ENCODE measurements at places on chromosomes 1 and 21.

DNA sequence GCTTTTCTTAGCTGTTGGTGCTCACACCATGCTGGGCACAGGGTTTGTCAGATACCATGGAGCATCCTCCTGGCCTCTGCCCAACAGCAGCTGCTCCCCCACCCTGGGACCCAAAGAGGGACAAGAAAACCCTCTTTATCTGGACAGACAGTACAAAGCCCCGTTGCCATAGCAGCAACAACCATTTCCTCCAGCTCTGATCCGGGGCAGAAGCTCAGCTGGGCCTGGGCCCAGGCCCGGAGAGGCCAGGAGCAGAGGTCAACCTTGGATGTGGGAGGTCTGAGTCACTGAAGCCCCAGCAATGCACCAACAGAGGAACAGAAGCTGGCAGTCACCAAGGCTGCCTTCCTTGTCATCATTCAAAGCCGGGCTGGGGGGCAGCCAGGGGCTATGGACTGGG, 228.4 kb upstream of the POU3F1 start:
- DNase-seq = no peak

- no peak for DNase-seq
Measured at GRCh38 chr21:42806509-42807140, 72.7 kb downstream of the WDR4 start.

DNA sequence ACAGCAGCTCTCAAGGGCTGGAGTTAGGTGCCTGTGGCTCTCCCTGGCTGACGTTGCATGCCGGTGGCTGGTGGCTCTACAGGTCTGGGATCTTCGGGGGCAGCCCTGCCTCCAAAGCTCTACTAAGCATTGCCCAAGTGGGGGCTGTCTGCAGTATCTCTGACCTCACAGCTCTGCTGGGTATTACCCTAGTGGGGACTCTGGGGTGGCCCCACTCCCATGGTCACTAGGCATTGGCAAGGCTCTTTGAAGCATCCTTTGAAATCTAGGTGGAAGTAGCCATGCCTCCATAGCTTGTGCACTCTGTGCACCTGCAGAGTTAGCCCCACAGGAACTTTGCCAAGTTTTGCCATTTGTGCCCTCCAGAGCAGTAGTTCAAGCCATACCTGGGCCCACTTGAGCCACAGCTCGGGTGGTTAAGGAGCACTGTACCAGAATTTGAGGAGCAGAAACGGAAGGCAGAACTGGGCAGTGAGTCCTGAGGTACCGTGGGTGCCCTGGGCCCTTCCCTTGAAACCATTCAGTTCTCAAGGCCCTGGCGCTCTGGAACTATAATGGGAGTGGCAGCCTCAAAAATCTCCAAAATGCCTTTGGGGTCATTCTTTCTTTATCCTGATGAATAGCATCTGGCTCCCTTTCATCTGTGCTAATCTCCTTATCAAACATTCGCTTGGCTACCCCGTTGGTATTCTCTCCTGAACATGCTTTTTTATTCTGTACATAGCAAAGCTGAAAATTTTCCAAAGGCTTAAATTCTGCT, 15.4 kb downstream of the GJA4 start:
- no peak for DNase-seq

DNA sequence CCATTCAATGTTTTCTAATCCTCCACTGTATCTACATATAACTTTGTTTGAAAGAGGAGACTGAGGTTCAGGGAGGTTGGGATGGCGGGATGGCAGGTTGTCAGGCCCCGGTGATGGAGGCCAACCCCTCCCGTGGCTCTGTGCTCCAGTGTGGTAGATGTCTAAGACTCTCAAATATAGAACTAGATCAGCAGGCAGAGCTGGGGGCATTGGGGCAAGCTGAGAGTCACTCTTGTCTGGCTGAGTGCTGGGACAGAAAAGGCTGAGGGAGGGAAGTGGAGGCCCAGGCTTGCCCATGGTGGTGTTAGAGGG, 1.7 kb downstream of the IL6R start:
- DNase-seq = no peak

GRCh38 chr1:8847990-8848389, 30.5 kb downstream of the ENO1 start:
- no peak for DNase-seq

GRCh38 chr1:40305451-40305850, 11.6 kb downstream of the COL9A2 start:
- no peak for DNase-seq

DNA sequence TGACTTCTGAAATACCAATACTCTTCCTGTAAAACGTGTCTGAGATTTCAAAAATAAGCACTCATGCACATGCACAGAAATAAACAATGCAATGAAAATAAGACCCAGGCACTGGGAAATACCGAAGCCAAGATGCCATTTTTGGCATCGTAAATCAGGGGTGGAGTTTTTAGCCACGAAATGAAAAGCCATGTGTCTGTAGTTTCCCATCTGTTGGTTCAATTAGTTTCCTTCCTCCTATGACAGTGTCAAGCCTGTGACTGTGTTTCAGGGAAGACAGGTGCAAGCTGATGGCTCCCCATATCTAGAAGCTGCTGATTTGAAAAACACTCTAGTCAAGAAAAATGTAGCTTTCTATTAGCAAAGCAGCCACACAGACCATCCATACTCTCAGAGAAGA, 480.4 kb upstream of the CAMK1G start:
- DNase-seq = no peak

- no peak for DNase-seq
Measured at GRCh38 chr1:29397256-29397590, 160.9 kb downstream of the PTPRU start.

DNA sequence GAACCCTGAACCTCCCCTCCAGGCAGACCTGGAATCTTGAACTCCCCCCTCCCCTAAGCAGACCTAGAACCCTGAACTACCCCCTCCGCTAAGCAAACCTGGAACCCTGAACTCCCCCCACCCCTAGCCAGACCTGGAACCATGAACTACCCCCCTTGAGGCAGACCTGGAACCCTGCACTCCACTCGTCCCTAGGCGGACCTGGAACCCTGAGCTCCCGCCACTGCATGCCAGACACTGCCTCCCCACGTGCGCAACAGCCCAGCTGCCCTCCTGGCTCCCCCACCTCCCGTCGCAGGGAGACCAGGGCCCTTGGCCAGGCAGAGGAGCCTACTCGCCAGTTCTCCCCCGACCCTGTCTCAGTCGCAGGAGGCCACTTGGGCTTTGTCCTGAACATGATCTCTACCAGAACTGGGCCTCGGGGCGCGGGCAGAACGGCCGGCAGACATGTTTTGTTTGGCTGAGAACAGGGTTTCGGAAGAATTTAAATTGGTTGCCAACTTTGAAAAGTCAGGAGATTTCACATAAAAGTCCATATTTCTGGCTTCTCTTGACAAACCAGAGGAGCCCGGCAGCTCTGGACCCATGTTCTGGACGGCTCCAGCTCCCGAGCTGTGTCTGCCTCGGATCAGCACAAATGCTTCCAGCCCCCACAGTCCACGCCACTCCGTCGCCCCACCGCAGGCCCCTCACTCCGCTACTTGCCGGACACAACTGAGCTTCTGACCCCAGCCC, 9.2 kb upstream of the PLEKHG5 start:
- no peak for DNase-seq

- no peak for DNase-seq
Measured at GRCh38 chr1:242454262-242455051, 70.0 kb downstream of the PLD5 start.

- no peak for DNase-seq
Measured at GRCh38 chr1:180080439-180080838, 74.2 kb upstream of the QSOX1 start.

DNA sequence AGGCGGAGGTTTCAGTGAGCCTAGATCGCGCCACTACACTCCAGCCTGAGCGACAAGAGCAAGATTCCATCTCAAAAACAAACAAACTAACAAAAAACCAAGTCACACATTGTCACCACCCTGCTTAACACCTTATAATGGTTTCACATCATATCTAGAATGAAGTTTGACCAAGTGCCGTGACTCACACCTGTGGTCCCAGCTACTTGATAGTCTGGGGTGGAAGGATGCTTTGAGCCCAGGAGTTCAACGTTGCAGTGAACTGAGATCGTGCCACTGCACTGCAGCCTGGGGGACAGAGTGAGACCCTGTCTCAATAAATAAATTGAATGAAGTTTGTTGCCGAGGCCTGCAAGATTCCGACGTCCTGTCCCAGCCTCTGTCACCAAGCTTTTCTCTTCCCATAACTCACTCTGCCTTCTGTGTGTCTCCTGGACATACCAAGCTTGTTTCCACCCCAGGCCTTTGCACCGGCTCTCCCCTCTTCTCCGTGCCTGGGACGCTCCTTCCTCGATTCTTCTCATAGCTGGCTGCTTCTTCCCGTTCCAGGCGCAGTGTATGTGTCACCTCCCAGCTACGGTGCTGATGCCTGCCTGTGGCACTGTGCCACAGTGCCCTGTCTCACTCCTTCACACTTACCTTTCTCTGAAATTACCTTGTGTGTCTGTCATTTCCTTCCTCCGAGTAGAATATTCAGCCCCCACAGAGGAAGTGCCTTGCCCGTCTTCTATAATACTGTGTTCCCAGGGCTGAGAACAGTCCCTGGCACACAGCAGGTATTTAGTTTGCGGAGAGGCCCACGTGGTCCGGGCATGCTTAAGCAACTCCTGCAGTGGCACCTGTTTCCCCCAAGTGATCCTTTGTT, 3.8 kb upstream of the SELENON start:
- no peak for DNase-seq

GRCh38 chr1:36938819-36939218, 95.5 kb downstream of the GRIK3 start:
- DNase-seq = no peak

- DNase-seq = no peak
Measured at GRCh38 chr1:1306661-1307260, 969 bp downstream of the ACAP3 start.

DNA sequence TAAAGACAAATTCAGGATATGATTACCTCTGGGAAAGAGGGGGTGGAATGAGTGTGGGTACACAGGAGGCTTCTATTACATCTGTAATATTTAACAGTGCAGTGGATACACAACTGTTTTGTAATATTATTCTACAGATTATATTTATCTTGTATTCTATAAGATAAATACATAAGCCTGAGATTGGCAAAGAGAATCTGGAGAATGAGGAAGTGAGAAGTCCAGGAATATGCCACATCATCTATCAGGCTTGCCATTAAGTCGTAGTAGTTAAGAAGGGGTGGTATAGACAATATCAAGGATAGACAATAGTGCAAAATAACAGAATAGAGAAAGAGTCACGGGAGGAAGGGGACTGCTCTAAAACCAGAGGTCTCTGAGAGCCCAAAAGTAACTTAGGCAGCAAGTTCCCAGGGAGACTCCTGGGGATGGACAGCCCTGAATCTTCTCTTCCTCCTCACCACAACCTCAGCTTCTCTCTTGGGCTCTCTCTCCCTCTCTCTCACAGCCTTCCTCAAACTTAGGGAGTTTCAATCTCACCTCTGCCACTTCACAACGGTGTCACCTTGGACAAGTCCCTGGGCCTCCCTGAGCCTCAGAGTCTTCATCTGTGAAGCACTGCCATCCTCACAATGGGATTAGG, 14.0 kb upstream of the PTAFR start:
- DNase-seq = no peak

- no peak for DNase-seq
Measured at GRCh38 chr21:44710756-44711326, 531 bp downstream of the TSPEAR start.

DNA sequence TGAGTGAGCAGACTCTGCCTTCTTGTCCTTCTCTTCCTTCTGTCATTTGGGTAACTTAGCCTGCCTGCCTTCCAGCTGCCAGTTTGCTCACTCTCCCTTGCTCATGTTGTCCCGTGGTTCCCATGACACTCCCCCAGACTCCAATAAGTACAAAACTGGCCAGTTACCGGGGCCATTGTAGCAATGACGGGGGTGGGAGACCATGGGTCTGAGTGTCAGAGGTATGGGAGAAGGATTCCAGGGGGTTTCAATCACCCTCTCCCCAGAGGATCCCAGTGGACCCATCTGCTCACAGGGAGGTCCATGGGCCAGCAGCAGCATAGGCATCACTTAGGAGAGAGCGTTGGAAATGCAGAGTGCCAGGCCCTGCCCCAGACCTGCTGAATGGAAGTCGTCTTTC, 51.3 kb downstream of the CAPN9 start:
- DNase-seq = no peak

DNA sequence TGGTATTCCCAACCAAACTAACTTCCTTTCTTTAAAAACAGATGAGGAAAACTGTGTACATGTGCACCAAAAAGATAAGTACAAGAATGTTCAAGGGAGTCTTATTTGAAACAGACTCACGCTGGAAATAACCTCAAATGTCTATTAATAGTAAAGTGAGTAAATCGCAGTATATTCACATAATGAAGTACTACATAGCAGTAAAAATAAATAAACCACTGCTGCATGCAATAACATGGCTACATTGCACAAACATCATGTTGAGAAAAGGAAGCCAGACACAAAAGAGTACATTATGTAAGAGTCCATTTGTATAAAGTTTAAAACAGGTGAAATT, 5.2 kb upstream of the DENND2D start:
- no peak for DNase-seq

DNA sequence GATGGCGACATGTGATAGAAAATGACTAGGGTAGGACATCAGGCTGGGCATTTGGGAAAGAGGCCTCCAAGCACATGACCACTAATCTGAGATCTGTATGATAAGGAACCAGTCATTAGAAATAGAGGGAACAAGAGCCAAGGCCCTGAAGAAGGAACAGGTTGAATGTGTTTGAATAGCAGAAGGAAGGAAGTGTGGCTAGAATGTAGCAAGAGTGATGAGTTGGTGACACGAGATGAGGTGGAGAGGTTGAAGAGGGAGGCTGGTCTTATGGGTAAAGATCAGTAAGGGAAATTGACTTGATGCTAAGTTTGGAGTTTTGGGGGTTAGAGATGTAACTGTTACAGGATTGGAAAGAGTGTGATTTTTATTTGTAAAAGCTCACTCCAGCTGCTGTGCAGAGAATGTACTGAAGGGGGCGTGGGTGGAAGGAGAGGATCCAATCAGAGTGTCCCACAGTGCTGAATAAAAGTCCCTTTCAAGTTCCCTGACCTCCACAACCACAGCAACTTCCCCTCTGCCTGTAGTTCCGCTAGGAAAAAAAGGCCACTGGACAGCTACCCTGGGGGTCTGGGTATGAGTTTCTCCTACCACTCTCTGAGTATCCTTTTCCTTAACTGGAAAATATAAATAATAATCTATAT, 295.0 kb downstream of the OMA1 start:
- DNase-seq = no peak

DNA sequence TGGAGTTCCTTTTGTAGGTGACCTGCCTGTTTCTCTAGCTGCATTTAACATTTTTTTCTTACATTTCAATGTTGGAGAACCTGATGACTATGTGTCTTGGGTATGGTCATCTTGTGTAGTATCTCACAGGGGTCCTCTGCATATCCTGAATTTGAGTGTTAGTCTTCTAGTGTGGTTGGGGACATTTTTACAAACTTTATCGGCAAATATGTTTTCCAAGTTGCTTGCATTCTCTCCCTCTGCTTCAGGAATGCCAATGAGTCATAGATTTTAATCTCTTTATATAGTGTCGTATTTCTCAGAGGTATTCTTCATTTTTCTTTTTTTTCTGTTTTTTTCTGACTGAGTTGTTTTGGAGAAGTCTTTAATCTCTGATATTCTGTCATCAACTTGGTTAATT, 684.0 kb downstream of the NCAM2 start:
- no peak for DNase-seq
